CD4-positive, alpha-beta T cell treated with Interferon alpha-2 for 1 hour (primary cell): ENCODE measurements at places on chromosomes 13 and 19.

DNA sequence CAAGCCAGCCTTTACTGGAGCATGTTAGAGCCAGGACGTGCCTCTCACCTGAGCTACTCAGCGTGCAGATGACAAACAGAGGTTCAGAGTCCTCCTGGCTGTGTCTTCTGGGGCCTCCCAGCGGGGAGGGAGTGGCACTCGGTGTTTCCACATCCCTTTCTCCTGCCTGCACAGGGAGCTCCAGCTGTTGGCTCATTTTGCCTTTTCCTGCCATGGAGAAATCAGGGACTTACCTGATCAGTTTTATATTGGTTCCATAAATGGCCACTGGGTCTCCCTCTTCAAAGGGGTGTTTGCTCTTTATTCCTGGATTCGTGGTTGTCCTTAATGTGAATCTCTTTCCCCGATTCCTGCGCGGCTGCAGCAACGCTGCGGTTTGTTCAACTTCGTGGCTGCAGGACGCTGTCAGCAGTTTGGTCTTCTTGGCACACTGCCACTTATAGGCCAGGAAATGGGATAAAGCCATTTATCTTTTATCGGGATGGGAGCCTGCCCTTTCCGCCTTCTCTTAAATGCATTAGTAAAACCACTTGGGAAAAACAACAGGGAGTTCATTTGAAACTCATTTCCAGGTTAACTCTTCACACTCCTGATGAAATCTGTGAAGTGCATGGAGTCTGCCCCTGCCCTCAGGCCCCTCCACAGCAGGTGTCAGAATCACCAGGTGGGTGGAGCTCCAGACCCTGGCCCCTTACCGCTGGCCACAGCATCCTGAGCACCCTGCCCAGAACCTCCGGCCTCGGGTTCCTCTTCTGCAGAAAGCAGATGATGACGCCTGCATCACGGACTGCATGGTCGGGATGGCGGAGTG is 39.8 kb upstream of the MCF2L start:
- no peak for DNase-seq

GRCh38 chr19:45814851-45815480 is at the start of gene RSPH6A:
TSS of gene RSPH6A (minus strand) at chr19:45815308. CDS start at chr19:45815176, 132 bp downstream.
- DNase-seq = no peak

- DNase-seq = no peak
Observed at GRCh38 chr13:109816112-109816807, 29.9 kb upstream of the IRS2 start.

GRCh38 chr13:83937579-83937978 is 55.3 kb upstream of the SLITRK1 start:
- no peak for DNase-seq

- peak; percentile 66 for DNase-seq
Observed at GRCh38 chr19:49327878-49328544, 3.0 kb upstream of the SLC6A16 start.

DNA sequence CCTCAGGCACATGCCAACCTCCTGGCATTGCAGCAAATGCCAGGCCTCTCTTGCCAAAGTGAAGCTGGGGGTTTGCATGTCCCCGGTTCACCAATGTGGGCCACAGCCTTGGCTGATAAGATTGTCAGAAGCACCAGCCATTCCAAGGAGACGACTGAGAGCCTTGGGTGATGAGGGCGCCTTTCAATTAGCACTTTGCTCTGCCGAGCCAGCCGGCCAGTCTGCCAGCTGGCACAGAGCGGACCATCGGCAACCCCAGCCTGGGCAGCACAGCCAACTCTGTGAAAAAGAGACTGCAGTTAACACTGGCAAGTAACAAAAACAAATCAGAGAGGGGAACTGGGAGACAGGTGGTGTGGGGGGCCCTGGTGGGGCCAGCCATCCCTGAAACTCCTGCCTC is 67.3 kb downstream of the EFNB2 start:
- DNase-seq = no peak

- no peak for DNase-seq
Observed at GRCh38 chr13:90997951-90998350, 349.5 kb upstream of the MIR17HG start.

- no peak for DNase-seq
Observed at GRCh38 chr13:62176051-62176450, 760.4 kb upstream of the PCDH20 start.

- DNase-seq = no peak
Observed at GRCh38 chr13:105151639-105152038, 1383.8 kb downstream of the EFNB2 start.

- DNase-seq = no peak
Observed at GRCh38 chr13:106917024-106917571, 349.2 kb upstream of the ARGLU1 start.

- no peak for DNase-seq
Observed at GRCh38 chr13:105502193-105502592, 1033.3 kb downstream of the EFNB2 start.

GRCh38 chr19:35080613-35081170 is 34.9 kb upstream of the FXYD3 start:
- DNase-seq = no peak

- no peak for DNase-seq
Observed at GRCh38 chr19:14181906-14182305, 24.1 kb downstream of the ADGRL1 start.

DNA sequence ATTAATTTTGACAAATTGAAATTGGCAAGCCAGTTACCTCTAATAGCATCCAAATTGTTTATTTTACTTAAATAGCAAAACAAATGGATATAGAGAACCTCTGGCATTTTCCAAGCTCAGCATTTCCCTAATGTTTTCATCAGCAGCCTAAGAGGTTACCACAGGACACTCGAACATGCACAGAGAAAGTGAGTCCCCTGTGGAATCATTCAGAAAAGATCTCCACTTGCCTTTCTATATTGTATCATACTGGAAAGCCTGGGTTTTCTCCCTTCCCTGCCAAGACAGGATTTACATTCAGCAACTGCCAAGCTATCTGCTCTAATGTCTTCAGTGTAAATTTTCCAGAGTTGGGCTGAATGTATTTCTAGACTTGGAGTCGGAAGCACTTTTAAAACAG is 188.9 kb downstream of the KCTD12 start:
- DNase-seq = no peak

GRCh38 chr13:23684647-23685046 is 114.4 kb downstream of the TNFRSF19 start:
- no peak for DNase-seq

DNA sequence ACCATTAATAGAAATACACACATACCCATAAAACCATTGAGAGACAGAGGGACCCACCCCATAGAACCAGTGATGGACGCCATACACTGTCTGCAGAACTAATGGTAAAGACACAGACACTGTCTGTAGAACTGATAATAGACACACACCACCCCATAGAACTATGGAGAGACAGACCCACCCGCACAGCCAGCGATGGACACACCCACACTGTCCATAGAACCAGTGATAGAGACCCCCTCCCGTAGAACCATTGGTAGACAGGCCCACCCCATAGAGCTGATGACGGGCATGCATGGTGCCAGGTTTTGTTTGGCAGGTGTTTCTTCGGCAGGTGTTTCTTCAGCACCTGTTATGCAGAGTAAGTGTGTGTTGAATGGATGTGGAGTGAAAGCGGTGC is 88.3 kb upstream of the TEX29 start:
- no peak for DNase-seq

- no peak for DNase-seq
Observed at GRCh38 chr13:27644302-27644701, 22.6 kb downstream of the POLR1D start.

GRCh38 chr19:39448271-39448670 is 2.9 kb downstream of the SUPT5H start:
- peak; percentile 16 for DNase-seq

GRCh38 chr19:17749912-17750317 is 1.4 kb upstream of the FCHO1 start:
- no peak for DNase-seq

- DNase-seq = no peak
Observed at GRCh38 chr13:45623516-45624090, 8.1 kb upstream of the ERICH6B start.

DNA sequence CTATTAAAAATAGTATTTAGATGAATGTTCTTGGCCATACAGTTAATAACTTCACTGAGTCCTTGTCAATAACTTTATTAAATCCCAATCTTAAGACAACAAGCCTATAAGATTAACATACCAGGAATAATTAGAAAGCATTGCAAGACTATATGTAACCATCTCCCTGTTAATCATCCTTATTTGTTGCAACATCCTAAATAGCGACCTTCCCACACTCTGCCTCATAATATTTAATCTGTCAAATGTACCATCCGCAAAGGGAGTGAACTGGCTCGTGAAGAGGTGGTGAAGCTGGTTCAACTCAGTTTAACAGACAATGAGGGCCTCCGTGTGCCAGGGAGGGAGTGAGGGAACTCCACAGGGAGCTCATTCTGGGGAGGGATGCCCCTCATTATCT is 33.9 kb downstream of the KL start:
- no peak for DNase-seq
